Activated CD4-positive, alpha-beta T cell treated with anti-CD3 and anti-CD28 coated beads, Interleukin-2, amount 50 U/mL, for 4 hours (primary cell): ENCODE measurements at places on chromosomes 11 and 22.

GRCh38 chr22:37082251-37082873, 27.2 kb downstream of the TMPRSS6 start:
- peak; percentile 37 for DNase-seq

- no peak for DNase-seq
Measured at GRCh38 chr11:47257517-47258316, at the start of gene NR1H3. Gene NR1H3, plus strand, starts transcription at chr11:47257996. Its CDS starts 1,221 bp downstream, at chr11:47259217.

- no peak for DNase-seq
Measured at GRCh38 chr11:122816761-122817520, 21.4 kb upstream of the CRTAM start.

- DNase-seq: no peak
Measured at GRCh38 chr11:42967653-42968052, 344.1 kb upstream of the API5 start.

DNA sequence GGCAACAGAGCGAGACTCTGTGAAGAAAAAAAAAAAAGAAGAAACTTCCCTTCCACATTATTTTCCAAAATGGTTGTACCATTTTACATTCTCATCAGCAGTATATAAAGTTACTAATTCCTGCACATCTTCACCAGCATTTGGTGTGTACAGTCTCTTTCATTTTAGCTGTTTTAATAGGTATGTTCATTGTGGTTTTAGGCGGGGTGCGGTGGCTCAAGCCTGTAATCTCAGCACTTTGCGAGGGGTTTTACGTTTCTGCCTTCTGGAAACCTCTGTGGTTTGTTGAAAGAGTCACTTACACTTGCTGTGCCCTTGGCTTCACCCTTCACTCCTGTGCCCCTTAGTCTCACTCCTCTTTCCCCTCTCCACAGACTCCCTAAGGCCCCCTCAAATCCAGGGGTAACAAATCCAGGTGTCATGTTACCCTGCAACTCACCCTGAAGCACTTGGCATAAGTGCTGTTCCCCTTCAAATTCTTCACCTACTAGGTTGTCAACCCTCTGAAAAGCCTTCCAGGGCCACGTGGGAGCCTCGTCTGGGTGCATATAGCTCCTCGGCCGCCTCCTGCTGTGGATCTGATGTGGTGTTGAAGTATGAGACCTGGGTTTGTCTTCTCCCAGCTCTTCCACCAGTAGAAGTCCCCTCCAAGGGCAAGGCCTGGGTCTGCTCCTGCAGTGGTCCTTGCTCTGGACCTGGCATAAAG, 20.8 kb downstream of the TOB2 start:
- no peak for DNase-seq

- DNase-seq: no peak
Measured at GRCh38 chr22:38481871-38482332, 14.0 kb downstream of the KDELR3 start.

DNA sequence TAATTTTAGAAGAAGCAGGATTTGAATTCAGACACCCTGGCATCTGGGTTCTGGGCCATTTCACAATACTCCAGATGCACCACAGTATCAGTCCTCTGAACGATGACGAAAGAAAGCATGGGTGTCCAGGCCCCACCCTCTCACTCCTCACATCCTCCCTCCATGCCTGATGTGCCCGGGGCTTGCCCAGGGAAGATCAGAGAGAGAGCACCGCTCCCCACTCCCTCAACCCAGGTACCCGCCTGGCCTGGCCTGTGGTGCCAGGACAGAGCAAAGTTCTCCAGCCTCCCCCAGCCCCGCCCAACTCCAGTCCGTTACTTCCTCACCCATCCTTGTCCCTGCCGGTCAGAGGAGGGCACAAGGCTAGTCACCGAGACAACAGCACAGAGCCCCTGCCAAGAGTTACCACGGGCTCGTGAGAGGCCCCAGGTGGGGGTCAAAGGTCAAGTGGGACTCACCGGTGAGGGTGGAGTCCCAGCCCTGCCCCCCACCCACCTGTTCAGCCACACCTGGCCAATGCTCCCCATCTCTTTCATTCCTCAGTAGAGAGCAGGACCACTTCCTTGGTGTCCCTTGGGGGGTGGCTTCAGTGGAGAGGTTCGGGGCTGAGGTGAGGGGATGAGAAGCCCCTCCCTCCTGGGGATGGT, 8.1 kb downstream of the BCL9L start:
- DNase-seq: no peak

GRCh38 chr11:55967914-55968313, 1.8 kb downstream of the OR10AG1 start:
- no peak for DNase-seq

GRCh38 chr22:25736378-25737011, 5.5 kb upstream of the MYO18B start:
- DNase-seq: no peak

DNA sequence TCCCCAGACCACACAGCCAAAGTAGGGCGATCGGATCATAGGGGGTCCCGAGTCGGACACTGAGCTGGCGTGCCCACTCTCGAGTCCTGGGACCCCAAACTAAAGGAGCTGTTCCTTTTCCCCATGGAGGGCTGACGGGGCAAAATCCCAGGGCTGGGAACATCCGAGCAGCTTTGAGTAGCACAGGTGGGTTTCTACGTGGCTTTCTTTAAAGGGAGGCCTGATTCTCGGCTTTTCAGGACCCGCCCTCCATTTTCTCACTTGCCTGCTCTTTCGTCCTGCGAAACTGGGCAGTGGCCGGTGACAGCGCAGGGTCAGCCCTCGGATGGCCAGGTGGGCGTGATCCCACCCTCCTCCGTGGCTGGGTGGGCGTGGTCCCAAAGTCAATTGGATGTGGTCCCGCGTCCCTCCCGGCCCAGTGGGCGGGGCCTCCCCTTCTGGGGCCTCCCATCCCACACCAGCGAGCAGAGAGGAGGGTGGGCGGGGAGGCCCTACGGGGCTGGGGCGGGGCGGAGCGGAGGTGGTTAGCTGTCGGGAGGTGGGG, 17.5 kb upstream of the TXNRD2 start:
- no peak for DNase-seq

- no peak for DNase-seq
Measured at GRCh38 chr11:38011496-38011895, 1413.5 kb upstream of the RAG2 start.

DNA sequence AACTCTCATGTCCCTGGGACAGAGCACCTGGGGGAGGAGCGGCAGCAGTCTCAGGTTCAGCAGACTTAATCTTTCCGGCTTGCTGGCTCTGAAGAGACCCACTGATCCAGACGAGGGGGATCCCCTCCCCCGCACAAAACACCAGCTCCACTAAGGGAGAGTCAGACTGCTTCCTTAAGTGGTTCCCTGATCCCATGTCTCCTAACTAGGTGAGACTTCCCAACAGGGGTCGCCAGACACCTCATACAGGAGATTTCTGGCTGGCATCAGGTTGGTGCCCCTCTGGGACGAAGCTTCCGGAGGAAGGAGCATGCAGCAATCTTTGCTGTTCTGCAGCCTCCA, 157.2 kb upstream of the TMEM45B start:
- DNase-seq: no peak

- DNase-seq: no peak
Measured at GRCh38 chr11:35262735-35263134, 123.8 kb downstream of the CD44 start.

GRCh38 chr11:14904745-14905103, 12.7 kb upstream of the CYP2R1 start:
- peak; percentile 75 for DNase-seq

GRCh38 chr11:38416141-38416540, 1818.1 kb upstream of the RAG2 start:
- DNase-seq: no peak
